Esophagus squamous epithelium (tissue), 5 donors: ENCODE measurements at places on chromosomes 3 and 15. TPM values are rescaled to one million over a fixed set of nuclear protein-coding genes. Genes with fewer than 3 reads are reported as not detected.

DNA sequence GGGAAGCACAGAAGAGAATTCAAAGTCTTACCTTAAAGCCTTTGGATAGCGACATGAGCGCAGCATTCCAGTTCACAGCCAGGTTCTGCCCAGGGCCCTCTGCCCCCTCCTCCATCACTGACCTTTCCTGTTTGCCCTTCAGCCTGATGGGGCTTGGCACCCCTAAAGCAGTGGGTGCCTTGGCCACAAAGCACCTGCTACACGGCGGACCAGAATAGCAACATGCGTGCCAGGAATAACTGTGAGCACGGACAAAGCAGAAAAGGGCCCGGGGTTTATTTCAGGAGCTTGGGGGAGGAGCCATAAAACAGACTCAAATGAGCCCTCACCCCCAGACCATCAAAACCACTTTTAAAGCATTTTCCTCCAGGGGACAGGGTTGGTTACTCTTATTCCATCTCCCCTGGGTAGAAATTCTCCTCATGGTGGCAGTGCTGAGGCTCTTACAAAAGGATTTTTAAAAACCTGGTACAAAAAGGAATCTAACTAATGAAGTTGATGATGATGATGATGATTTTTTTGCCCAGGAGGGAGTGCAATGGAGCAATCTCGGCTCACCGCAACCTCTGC lies 135.4 kb downstream of the KLF13 start:
- H3K4me3 ChIP-seq: no peak overlapping the region
- H3K27ac ChIP-seq: no peak overlapping the region
- no peaks in the 10 kb centered on the region for H3K27me3 ChIP-seq
- no peak for DNase-seq

The SCAANT1 gene
- total RNA-seq: not detected

The HRG gene
- not detected for total RNA-seq

The NPAP1 gene
- not detected for total RNA-seq

DNA sequence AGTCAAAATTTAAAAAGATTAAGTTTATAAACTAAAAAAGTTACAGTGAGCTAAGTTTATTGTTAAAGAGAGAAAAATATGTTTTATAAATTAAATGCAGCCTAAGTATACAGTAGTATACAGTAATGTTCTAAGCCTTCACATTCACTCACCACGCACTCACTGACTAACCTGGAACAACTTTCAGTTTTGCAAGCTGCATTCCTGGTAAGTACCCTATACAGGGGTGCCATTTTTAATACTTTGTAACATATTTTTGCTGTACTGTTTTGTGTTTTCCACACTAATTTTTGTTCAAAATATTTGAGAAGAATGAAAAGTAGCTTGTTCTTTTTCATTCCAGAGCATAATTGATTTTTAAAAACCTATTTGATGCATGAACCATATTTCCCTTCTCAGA lies 524.9 kb downstream of the RBMS3 start:
- no peaks in the 10 kb centered on the region for H3K4me1 ChIP-seq
- no peaks in the 10 kb centered on the region for H3K27me3 ChIP-seq
- no peak for DNase-seq
- no peak overlapping the region for H3K4me3 ChIP-seq
- no peak overlapping the region for H3K27ac ChIP-seq

The ENTPD3 gene
- total RNA-seq: 9.1 TPM

The SEMA5B gene
- total RNA-seq: 0.21 TPM

The NUP210 gene
- 7.2 TPM for total RNA-seq

The XYLB gene
- 2.5 TPM for total RNA-seq

DNA sequence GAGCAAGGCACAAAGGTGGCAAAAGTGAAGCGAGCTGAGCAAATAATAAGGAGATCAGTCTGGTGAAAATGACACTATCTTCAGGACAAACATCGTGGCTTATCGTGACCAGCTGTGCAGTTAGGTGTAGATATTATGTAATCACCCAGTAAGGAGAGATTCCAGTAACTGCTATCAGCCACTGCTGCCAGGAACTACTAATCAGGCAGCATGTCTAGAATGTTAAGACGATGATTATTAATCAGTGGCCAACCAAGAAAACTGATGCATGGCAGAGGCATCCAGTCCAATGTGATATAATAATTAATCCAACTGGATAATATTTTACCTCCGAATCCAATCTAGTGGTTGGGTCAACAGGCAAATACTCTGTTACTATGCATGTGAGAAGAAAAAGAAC lies 252.7 kb upstream of the ZPLD1 start:
- no peaks in the 10 kb centered on the region for H3K27me3 ChIP-seq
- H3K4me3 ChIP-seq: no peak overlapping the region
- H3K27ac ChIP-seq: peak overlapping the region; percentile 5
- no peaks in the 10 kb centered on the region for H3K36me3 ChIP-seq

- DNase-seq: no peak
- no peak overlapping the region for H3K27ac ChIP-seq
- H3K36me3 ChIP-seq: no peaks in the 10 kb centered on the region
- H3K4me1 ChIP-seq: peaks cover 6% of the 10 kb centered on the region
- no peaks in the 10 kb centered on the region for H3K27me3 ChIP-seq
Observed at GRCh38 chr3:127158614-127159229, 34.2 kb upstream of the PRR23E start.

- peaks cover 14% of the 10 kb centered on the region for H3K4me1 ChIP-seq
- peaks cover 17% of the 10 kb centered on the region for H3K36me3 ChIP-seq
- H3K27me3 ChIP-seq: no peaks in the 10 kb centered on the region
- no peak overlapping the region for H3K27ac ChIP-seq
- no peak overlapping the region for H3K4me3 ChIP-seq
- no peak for DNase-seq
Observed at GRCh38 chr15:65051266-65051665, 6.1 kb downstream of the SLC51B start.

The GOLGA8H gene
- total RNA-seq: not detected

- H3K4me1 ChIP-seq: no peaks in the 10 kb centered on the region
- no peak overlapping the region for H3K4me3 ChIP-seq
- no peaks in the 10 kb centered on the region for H3K36me3 ChIP-seq
Observed at GRCh38 chr3:175212896-175213295, 353.8 kb downstream of the NAALADL2 start.

GRCh38 chr3:190514413-190515153 lies 698 bp downstream of the IL1RAP start:
- H3K4me3 ChIP-seq: peak overlapping the region; percentile 78
- no peaks in the 10 kb centered on the region for H3K4me1 ChIP-seq
- H3K27me3 ChIP-seq: no peaks in the 10 kb centered on the region
- peaks cover 5% of the 10 kb centered on the region for H3K36me3 ChIP-seq
- DNase-seq: no peak

DNA sequence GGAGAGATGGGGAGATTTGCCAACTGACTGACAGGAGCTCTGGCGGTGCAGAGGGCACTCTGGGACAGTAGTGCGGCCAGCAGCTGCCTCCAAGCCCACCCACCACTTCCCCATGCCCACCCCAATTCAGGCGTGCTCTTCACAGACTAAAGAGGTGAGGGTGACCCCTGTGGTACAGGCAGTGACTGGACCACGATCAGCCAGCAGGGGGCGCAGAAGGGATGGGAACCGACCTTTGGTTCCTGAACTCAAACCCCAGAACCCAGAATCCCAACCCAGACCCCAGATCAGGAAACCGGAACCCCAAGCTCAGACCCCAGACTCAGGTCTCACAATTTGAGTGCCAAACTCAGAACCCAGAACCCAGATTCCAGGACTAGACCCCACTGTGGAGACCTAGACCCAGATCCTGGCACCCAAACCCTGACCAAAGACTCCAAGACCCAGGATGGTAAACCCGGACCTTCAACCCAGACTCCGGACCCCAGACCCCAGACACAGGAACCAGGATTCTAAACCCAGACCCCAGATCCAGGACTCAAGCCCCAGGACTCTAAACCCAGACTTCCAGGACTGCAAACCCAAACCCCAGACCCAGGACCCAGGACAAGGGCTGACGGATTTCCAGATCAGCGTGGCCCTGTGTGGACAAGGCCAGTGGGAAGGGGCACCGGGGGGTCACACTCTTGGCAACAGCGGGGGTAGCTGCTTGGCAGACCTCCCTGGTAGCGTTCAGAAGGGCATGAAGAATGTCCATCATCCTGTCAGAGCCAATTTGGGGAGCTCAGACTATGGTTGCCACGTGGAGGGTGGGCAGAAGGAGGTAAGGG lies 3.7 kb upstream of the MYL3 start:
- H3K27ac ChIP-seq: peak overlapping the region; percentile 67
- H3K36me3 ChIP-seq: no peaks in the 10 kb centered on the region
- no peak overlapping the region for H3K4me3 ChIP-seq
- DNase-seq: no peak

The ARIH1 gene
- total RNA-seq: 35.5 TPM

DNA sequence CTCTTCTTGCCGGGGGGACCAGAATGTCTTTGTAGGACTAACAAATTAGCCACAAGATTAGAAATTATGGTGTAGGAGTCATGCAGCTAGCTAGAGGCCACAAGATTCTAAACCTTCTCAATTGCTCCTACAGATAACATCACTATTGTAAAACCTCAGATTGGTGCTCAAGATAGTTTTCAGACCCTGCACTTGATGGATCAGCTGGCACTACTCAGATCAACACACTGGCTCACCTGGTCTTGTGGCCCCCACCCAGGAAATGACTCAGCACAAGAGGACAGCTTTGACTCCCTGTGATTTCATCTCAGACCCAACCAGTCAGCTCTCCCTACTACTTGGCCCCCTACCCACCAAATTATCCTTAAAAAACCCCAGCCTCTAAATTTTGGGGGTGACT lies 124.1 kb upstream of the RASGRP1 start:
- no peak overlapping the region for H3K4me3 ChIP-seq
- no peaks in the 10 kb centered on the region for H3K4me1 ChIP-seq
- no peak overlapping the region for H3K27ac ChIP-seq
- no peak for DNase-seq
- no peaks in the 10 kb centered on the region for H3K36me3 ChIP-seq
- no peaks in the 10 kb centered on the region for H3K27me3 ChIP-seq

The PPP1R14D gene
- not detected for total RNA-seq

The GOLGA6D gene
- total RNA-seq: not detected

The GPR160 gene
- 4.5 TPM for total RNA-seq

DNA sequence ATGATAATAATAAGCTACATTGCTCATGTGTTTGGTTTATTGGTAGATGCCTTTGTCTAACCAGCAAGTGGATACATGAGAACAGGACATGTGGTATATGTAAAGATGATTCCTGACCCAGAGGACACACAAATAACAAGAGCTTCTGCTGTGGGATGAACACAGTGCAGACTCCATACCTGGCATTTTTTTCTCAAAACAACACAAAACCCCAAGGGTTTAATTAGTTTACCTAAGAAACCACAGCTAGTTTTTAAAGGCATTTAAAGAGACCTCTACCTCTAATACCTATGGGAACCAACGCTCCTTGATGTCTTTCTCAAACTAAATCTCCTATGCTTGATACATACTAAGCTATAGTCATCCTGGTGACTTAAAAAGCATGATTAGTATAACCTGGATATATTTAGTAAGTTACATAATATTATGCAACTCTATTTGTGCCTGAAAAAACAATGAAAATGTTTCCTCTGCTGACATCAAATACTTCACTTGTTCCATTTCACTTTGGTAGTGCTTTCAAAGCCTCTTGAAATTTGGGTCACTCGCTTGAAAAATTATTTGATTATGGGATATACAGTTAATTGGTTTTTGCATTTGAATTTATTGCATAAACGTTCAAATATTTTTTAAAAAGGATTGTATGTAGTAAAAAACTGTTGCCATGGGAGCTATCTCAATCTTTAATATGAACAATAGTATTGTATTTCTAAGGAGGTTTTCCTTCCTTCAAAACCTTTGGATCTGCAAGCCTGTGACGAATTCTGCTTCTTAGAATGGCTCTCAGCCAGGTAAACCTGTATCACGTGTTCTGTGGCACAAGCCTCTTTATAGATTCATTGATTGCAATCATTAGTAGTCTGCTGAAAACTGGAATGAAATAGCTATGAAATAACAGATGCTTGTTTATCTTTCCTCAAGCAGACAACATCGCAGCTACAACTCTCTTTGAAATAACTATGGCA lies 233.0 kb upstream of the KCNMB2 start:
- H3K4me1 ChIP-seq: no peaks in the 10 kb centered on the region
- H3K27ac ChIP-seq: no peak overlapping the region
- DNase-seq: no peak
- no peak overlapping the region for H3K4me3 ChIP-seq

DNA sequence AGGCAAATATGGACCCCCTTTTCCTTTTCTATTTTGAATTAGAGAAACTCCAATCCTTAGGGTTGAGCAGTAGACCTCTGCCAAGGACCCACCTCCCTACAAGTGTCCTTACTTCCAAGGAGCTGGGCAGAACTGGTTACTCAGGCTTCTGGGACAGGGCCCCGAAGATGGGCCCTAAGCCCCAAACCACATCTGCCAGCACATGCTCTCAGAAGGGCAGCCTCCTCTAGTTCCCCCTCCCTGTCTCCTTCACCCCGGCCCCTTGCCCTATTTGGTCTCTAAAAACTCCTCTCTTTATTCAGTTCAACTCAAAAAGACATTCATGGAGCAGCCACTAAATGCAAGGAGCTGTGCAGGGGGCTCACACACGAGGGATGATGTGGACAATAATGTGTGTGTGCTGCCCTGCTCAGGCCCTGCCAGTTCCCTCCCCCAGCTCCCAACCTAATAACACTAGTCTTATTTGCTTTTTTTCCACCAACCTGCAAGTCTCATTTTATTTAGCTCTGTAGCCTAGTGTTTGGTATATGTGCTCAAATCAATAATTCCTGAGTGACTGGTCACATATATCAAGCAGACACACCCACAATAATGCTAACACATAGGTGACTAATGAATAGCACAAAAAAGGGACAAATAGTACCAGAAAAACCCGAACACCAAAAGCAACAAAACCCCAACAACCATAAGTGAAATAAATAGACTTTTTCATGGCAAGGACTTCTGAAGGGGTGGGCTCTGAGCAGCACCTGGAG lies 12.2 kb downstream of the ZDHHC3 start:
- H3K27ac ChIP-seq: no peak overlapping the region
- peaks cover 48% of the 10 kb centered on the region for H3K4me1 ChIP-seq
- H3K36me3 ChIP-seq: no peaks in the 10 kb centered on the region
- no peak overlapping the region for H3K4me3 ChIP-seq

DNA sequence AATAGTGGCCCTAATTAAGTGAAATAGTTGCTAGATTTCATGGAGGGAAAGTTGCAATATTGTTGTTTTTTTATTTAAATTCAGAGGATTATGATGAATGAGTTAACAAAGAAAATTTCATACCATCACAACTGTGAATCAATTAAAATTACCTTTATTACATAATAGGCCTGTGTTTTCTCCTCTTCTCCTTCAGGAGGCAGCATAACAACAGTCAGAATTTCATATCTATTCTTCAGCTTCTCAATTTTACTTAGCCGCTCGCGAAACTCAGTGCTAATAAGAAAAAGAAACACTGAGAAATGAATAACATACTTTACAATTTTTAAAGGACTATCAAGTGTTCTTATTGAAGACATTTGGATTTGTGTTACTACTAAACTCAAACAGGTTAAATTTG lies 29.4 kb downstream of the TTC14 start:
- no peaks in the 10 kb centered on the region for H3K4me1 ChIP-seq
- no peaks in the 10 kb centered on the region for H3K36me3 ChIP-seq
- H3K4me3 ChIP-seq: no peak overlapping the region
- no peak overlapping the region for H3K27ac ChIP-seq

The UBR1 gene
- total RNA-seq: 9.3 TPM

- no peak overlapping the region for H3K4me3 ChIP-seq
- H3K27ac ChIP-seq: no peak overlapping the region
- H3K27me3 ChIP-seq: no peaks in the 10 kb centered on the region
- H3K4me1 ChIP-seq: peaks cover 24% of the 10 kb centered on the region
- no peaks in the 10 kb centered on the region for H3K36me3 ChIP-seq
Observed at GRCh38 chr3:124609402-124609801, 120.8 kb upstream of the UMPS start.

GRCh38 chr3:188950832-188951489 lies 220.8 kb upstream of the TPRG1 start:
- H3K27ac ChIP-seq: peak overlapping the region; percentile 98
- H3K4me3 ChIP-seq: no peak overlapping the region
- no peak for DNase-seq
- no peaks in the 10 kb centered on the region for H3K27me3 ChIP-seq
